ENCODE measurements at places on chromosomes 4 and X.

GRCh38 chr4:31045724-31046318 lies 325.7 kb downstream of the PCDH7 start:
- DNase-seq, result peak; percentile 32

GRCh38 chrX:29965634-29966033 lies 249.7 kb upstream of the MAGEB2 start:
- no peak for DNase-seq

DNA sequence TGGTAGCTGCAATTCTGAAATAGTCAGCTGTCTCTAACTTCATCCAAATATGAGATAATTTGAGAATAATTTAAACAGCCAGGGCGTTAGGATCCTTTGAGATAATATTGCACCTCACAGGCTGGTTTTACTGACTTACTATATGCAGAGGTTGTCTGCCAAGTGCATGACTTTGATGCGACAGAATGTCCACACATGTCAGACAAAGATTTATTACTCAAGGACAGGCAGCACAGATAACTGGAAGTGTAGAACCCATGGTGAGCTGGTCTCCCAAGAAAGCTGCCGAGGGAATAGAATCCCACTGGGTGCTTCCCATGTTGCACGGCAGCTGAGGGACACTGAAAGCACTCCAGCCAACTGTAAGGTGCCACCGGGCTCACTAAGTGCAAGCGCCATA lies 166.2 kb upstream of the GALNTL6 start:
- no peak for DNase-seq

DNA sequence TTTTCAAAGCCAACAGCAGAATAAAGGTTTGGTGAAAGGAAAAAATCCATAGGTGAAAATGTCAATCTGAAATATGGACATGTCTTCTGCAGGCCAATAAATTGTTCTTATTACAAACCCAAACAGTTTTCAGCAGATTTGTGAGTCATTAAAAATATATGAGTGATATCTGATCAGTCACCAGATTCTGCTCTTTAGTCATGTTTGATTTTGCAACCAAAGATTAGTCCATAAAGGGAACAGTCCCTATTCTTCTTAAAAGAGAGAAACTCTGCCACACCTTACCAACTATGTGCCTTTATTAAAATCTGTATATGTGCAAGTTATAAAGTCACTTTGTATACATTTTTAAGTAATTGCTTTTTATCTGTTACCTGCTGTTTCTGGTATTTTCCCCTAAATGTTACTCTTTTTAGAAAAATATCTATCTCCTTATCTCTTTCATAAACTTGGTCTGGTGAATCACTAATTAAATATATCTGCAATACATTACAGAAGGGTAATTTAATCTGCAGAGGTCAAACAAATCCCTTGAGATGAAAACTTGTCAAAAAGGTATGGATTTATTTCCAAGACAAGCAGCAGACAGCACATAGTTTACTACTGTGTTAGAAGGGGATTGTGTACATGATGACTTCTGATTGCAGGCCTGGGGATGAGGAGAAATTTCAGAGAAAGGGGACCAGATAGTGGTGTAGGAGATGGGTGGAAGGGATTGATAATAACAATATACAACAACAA lies 322.9 kb upstream of the NWD2 start:
- no peak for DNase-seq

GRCh38 chr4:8307714-8308113 lies 38.2 kb downstream of the HTRA3 start:
- no peak for DNase-seq
